ENCODE measurements at places on chromosomes 1 and 21.

GRCh38 chr1:210072129-210072528 is 134.1 kb downstream of the SYT14 start:
- no peak for DNase-seq

DNA sequence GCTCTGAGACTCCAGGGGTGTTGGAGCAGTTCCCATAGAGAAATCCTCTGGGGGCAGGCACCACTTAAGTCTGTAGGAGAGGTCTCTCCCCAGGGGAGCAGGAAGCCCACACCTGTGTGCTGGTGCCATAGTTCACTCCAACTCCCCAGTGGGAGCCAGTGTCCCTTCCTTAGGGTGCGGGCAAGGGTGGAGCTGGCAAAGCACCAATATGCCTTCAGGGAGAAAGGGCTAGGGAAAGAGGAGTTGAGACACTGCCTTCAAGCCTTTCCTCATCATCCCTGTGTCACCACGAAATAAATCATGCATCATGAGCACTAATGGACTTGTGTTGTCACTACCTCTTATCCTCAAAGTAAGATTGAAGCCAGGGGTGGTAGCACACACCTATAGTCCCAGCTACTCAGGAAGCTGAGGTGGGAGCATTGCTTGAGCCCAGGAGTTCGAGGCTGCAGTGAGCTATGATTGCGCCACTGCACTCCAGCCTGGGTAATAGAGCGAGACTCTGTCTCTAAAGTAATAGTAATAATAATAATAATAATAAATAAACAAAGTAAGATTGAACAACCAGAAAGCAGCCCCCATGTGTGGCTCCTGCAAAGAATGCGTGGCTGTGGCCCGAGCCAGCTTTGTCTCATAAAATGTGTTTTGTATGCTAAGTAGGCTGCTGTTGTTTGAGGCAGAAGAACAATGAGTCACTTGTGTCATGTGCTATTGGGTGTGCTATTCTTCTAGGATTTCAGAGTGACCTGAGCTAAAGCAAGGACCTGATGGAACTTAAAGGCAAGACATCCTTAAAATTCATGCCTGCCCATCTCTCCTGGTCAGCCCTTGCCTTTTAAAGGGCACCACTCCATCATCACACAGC is 6.7 kb upstream of the TIE1 start:
- no peak for DNase-seq

- no peak for DNase-seq
These were observed 677 bp downstream of the PRKAA2 start for GRCh38 chr1:56645677-56646305.

DNA sequence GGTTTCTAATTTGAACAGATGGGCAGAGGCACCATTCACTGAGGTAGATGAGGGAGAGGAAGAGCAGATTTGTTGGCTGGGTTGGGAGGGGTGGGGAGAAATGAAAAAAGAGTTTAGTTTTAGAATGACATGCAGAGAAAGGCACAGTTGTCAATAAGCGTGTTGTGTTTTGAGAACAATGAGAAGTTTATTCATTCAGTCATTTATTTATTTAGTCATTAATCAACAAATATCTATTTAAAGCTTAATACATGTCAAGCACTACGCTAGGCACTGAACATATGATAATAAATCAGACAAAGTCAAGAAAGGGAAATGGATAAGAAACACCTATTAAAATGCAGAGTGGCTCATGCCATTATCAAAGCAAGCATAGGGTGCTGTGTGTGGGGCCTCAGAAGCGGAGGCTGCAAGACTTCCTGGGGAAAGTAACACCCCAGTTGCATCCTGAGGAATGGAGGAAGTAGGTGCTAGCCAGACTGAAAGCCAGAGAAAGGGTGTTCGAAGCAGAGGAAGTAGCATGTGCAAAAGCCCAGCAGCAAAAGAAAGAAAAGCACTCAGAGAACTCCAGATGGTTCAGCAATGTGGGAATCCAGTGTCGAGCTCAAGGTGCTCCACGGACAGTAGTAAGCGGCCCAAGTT is 114.1 kb downstream of the RNF220 start:
- DNase-seq = no peak
